ENCODE measurements at places on chromosomes 12 and 14. TPM values are rescaled to one million over a fixed set of nuclear protein-coding genes. Genes with fewer than 3 reads are reported as not detected.
A peak's percentile ranks its signal among the peaks of the same experiment; 100 is the strongest.

DNA sequence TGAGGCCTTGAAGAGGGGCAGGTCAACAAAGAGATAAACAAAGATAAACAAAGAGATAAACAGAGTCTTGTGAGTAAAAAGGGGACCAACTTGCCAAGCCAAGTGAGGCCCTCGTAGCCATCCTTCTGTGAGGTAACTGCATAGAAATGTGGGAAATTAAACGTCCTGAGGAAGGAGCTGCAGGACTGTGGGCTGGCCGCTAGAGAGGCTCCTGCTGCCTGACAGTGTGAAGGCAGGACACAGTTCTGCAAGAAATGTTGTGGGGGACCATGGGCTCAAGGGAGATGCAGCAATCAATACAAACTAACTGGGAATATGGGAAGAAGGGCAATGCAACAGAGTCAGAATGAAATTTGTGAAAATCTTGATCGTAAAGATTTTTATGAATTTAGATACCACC, 91.9 kb downstream of the SLC8A3 start:
- H3K27ac ChIP-seq: no peak overlapping the region
- no peaks in the 10 kb centered on the region for H3K36me3 ChIP-seq
- no peaks in the 10 kb centered on the region for H3K27me3 ChIP-seq
- H3K4me1 ChIP-seq: no peaks in the 10 kb centered on the region
- no peak overlapping the region for H3K4me3 ChIP-seq

DNA sequence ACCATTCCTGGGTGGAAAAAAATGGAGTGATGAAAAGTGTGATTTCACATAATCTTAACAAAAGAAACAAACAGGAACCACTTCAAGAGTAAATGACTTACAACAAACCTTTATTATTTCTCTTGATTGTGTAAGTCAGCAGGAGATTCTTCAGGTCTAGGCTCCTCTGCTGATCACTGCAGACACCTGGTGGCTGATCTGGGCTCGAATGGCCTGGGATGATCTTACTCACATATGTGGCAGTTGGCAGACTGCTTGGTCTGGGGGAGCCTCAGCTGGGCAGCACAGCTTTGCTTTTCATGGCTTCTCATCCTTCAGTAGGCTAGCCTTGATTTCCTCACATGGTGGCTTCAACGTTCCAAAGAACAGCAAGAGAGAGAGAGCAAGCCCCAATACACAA, 215.4 kb upstream of the PRICKLE1 start:
- H3K36me3 ChIP-seq: no peaks in the 10 kb centered on the region
- no peak for DNase-seq
- no peak overlapping the region for H3K4me3 ChIP-seq
- no peaks in the 10 kb centered on the region for H3K27me3 ChIP-seq
- H3K27ac ChIP-seq: no peak overlapping the region

DNA sequence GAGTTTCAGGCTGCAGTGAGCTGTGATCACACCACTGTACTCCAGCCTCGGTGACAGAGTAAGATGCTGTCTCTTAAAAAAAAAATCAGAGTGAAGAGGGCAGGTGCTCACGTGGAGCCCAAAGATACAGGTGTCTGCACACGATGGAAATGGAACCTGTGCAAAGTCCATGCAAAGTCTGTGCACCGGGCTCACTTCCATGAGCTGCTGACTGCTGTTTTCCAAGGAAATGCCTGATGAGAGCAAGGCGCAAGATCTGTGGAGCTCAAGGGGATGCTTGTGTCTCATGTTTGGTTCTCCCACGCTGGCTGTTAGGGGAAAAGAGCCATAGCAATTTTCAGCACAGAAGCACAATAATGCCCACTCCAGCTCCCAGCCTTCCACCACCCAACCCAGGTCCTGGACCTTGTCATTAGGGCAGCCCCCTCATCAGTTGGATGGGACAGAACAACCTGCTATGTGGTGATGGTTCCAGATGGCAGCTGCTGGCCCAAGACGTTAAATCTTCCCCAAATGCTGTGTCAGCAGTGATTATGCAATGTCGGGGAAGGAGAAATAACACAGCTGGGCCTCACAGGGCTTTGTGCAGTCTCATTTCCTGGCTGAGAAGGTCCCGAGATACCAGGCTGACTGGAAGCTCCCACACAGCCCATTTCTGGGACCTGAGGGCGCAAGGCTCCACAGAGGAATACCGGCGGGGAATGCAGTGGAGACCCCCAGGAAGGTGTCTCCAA, 27.9 kb upstream of the DICER1 start:
- H3K36me3 ChIP-seq: no peaks in the 10 kb centered on the region
- H3K27me3 ChIP-seq: no peaks in the 10 kb centered on the region
- peaks cover 3% of the 10 kb centered on the region for H3K4me1 ChIP-seq
- peak overlapping the region; percentile 50 for H3K27ac ChIP-seq
- DNase-seq: peak; percentile 76

POTEG gene
- not detected for total RNA-seq

GRCh38 chr14:69673104-69673503, 61.7 kb downstream of the SUSD6 start:
- H3K4me1 ChIP-seq: peaks cover 36% of the 10 kb centered on the region
- peak overlapping the region; percentile 66 for H3K27ac ChIP-seq
- no peak for DNase-seq
- H3K27me3 ChIP-seq: no peaks in the 10 kb centered on the region
- no peaks in the 10 kb centered on the region for H3K36me3 ChIP-seq

- no peaks in the 10 kb centered on the region for H3K4me1 ChIP-seq
- H3K27me3 ChIP-seq: no peaks in the 10 kb centered on the region
- no peak overlapping the region for H3K27ac ChIP-seq
- no peaks in the 10 kb centered on the region for H3K36me3 ChIP-seq
These were observed 61.5 kb downstream of the GALNT9 start for GRCh38 chr12:132267873-132268272.

- no peak for DNase-seq
- no peaks in the 10 kb centered on the region for H3K27me3 ChIP-seq
- no peak overlapping the region for H3K4me3 ChIP-seq
These were observed 15.1 kb upstream of the CCDC198 start for GRCh38 chr14:57508756-57509155.

DNA sequence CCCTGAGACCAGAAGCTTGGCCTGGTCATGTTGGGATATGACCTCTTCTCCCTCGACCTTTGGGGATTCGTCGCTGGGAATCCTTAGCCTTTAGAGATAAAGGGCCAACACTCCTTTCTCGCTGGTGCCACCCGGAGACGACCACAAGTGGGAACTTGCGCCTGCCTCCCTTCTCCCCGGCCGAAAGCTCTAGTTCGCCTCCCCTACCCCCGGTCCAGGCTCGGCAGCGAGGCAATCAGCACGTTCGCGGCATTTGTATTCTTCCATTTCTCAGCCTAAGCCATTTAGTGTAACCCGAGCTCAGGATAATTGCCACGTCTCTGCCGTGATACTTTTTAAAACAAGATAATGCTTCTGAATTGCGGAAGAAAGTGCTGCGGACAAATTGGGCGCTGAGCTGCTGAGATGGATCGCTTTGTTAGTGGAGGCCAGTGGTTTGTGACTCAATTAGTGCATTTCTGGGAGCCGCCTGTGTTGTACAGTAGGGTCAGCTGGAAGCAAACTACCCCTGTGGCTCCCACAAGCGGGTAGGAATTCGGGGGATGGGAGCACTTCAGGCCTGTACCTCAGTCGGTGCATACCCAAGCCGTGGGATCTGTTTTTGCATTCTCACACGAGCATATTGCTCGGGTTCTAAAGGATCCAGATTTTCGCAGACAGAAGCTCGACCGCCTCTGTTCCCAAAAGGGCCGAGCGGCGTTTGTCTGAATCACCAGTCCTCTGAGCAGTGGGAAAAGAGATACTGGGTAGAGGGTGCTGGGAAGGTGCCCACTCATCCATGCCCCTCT, 6.8 kb upstream of the SIX1 start:
- no peak overlapping the region for H3K27ac ChIP-seq
- H3K4me3 ChIP-seq: no peak overlapping the region
- H3K27me3 ChIP-seq: peaks cover 34% of the 10 kb centered on the region
- H3K4me1 ChIP-seq: no peaks in the 10 kb centered on the region

DNA sequence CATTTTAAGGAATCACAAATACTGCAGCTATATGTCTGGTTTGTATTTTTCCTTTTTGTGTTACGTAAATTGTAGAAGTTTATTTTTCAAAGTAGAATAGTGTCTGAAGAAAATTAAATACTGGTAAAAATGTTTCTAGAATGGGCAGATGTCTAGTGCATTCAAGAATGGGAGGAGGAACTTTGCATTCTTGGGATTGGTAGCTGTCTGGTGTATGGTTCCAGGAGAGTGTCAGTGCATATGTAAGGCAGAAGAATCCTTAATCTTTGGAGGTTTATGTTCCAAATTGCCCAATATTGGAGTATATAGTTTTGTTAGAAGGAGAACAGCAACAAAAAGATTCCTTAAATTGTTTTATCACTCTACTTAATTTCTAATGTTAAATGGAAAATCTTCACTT, 13.5 kb downstream of the PAPOLA start:
- no peaks in the 10 kb centered on the region for H3K27me3 ChIP-seq
- no peaks in the 10 kb centered on the region for H3K36me3 ChIP-seq
- H3K4me1 ChIP-seq: no peaks in the 10 kb centered on the region
- no peak overlapping the region for H3K4me3 ChIP-seq

- no peak overlapping the region for H3K27ac ChIP-seq
- no peak for DNase-seq
- no peaks in the 10 kb centered on the region for H3K36me3 ChIP-seq
- H3K27me3 ChIP-seq: no peaks in the 10 kb centered on the region
- H3K4me1 ChIP-seq: no peaks in the 10 kb centered on the region
These were observed 54.5 kb downstream of the APAF1 start for GRCh38 chr12:98699586-98699985.

GRCh38 chr12:46342562-46343033, 30.0 kb downstream of the SLC38A2 start:
- H3K27me3 ChIP-seq: no peaks in the 10 kb centered on the region
- no peak overlapping the region for H3K4me3 ChIP-seq
- no peak overlapping the region for H3K27ac ChIP-seq
- no peaks in the 10 kb centered on the region for H3K36me3 ChIP-seq
- DNase-seq: no peak
- H3K4me1 ChIP-seq: no peaks in the 10 kb centered on the region

DNA sequence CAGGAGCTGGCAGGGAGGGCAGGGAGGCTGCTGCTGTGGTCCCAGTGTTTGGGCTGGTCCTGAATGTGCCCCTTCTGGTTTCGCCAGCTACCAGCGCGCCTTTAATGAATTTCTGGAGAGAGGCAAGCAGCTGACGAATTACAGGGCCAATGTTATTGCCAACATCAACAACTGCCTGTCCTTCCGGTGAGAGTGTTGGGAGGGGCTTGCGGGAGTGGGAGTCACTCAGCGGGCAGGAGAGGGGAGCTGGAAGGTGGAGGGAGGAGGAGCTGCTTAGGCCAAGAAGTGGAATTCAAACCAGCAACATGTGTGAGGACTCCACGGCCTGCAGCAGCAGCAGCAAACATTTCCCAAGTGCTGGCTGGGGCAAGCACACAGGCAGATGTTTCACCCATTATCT, 7.7 kb downstream of the TNFAIP2 start:
- peak; percentile 48 for DNase-seq
- no peaks in the 10 kb centered on the region for H3K36me3 ChIP-seq
- H3K4me3 ChIP-seq: no peak overlapping the region
- H3K4me1 ChIP-seq: peaks cover 28% of the 10 kb centered on the region
- no peaks in the 10 kb centered on the region for H3K27me3 ChIP-seq

DNA sequence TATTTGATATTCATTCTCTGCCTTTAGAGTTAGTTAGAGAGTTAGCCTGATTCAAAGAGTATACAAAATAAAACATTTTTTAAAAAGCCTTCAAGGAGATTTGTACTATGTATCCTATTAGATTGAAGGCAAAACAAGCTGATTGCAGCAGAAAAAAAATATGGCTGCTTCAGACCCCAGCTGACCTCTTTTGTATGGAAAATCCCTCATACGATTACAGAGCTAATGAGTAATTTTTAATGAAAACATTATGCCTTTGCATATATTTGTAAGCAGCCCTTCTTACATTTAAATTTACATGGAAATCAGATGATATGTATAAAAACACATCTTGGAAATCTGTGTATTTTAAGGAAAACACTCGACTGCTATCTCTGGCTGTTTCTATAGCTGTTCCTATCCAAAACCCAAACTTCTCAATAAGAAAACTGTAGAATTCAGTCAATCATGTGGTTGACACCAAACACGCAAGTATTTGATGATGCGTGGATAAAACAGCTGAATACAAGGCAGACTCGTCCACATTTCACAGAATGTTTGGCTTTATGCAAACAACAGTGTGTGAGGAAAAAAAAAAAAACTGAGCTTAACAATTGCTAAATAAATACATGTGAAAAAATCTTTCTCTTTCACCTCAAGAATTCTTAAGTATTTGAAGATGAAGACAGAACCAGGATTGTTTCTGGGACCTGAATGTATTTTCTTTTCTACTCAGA, 275.3 kb downstream of the EGLN3 start:
- no peak overlapping the region for H3K27ac ChIP-seq
- H3K27me3 ChIP-seq: no peaks in the 10 kb centered on the region
- DNase-seq: no peak

GRCh38 chr14:50067723-50068495, 48.5 kb downstream of the VCPKMT start:
- peak; percentile 64 for DNase-seq
- H3K27me3 ChIP-seq: no peaks in the 10 kb centered on the region
- H3K36me3 ChIP-seq: no peaks in the 10 kb centered on the region
- peaks cover 14% of the 10 kb centered on the region for H3K4me1 ChIP-seq
- H3K27ac ChIP-seq: no peak overlapping the region

KLHL33 gene
- 0.19 TPM for total RNA-seq

ACAD10 gene
- total RNA-seq: 26.4 TPM

DNA sequence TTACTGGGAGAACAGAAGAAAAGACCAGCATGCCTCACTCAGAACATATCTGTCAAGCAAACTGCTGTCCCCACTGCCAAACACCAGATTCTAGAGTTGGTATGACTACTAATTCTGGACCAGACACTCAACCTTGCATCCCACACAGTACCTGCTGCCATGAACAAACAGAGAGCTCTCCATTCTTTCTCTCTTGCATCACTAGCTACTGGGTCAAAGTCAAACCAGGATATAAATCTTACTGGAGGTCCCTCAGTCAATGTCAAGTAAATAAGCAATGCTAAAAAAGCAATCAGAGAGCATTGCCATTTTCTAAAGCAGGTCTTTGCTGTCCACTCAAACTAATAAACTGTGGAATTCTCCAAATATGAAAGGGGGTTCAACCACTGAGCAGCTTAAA, 452.4 kb upstream of the SEL1L start:
- no peaks in the 10 kb centered on the region for H3K27me3 ChIP-seq
- no peaks in the 10 kb centered on the region for H3K36me3 ChIP-seq
- peaks cover 5% of the 10 kb centered on the region for H3K4me1 ChIP-seq
- H3K27ac ChIP-seq: no peak overlapping the region
- DNase-seq: no peak

PIWIL1 gene
- not detected for total RNA-seq

DNA sequence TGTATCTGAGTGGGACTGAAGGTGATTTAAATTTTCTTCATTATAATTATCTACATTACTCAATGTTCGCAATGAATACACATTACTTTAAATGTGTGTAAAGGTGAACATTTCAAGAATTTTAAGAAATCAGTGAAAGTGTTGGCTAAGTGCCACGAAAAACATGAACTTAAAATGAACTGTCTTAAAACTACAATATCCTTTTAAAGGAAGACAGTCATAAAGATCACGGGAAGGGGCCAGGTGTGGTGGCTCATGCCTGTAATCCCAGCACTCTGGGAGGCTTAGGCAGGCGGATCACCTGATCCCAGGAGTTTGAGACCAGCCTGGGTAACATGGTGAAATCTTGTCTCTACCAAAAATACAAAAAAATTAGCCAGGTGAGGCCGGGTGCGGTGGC, 11.2 kb downstream of the MOK start:
- DNase-seq: no peak
- no peak overlapping the region for H3K4me3 ChIP-seq
- H3K36me3 ChIP-seq: no peaks in the 10 kb centered on the region
- H3K4me1 ChIP-seq: no peaks in the 10 kb centered on the region
- H3K27ac ChIP-seq: no peak overlapping the region
- no peaks in the 10 kb centered on the region for H3K27me3 ChIP-seq
